CD4-positive, alpha-beta T cell treated with Interleukin-21 for 1 hour (primary cell): ENCODE measurements at places on chromosomes 1 and 21.
A peak's percentile ranks its signal among the peaks of the same experiment; 100 is the strongest.

DNA sequence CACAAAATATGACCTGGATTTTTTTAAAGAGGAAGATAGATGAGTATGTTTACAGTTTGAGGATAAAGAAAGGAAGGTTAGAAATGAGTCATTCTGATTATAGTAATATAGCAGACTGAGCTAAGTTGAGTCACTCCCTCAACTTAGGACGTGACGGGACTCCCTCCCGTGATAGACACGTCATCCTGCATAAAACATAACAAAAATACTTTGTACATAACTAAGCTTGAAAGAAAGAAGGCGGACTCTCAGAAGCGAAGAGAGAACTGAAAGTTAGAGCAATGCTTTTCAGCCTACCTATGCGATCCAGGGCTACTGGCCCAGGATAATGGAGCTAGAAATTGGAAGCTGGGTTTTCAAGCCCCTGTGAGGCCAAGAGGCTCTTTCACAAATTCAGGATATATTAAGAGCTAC is 53.0 kb upstream of the DESI2 start:
- DNase-seq, result peak; percentile 28

GRCh38 chr1:12552951-12553921 is 64.8 kb downstream of the DHRS3 start:
- DNase-seq, result no peak

DNA sequence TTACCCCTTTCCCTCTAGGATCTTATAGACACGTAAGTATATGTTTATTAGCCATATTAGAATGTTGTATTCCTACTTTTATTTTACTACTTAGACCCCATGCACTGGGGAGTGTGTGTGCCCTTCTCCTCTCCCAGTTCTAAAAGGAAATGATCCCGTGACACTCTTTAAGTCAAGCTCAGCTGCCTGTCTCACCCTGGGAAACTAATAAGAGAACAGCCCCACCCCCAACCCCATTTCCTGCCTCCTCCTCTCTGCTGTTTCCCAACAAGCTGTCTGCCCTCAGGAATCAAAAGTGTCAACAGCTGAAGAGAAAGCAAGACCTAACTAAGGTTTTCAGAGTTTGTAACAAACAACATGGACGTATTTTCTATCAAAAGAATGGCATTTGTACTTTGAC is 92.6 kb upstream of the VAV3 start:
- no peak for DNase-seq

DNA sequence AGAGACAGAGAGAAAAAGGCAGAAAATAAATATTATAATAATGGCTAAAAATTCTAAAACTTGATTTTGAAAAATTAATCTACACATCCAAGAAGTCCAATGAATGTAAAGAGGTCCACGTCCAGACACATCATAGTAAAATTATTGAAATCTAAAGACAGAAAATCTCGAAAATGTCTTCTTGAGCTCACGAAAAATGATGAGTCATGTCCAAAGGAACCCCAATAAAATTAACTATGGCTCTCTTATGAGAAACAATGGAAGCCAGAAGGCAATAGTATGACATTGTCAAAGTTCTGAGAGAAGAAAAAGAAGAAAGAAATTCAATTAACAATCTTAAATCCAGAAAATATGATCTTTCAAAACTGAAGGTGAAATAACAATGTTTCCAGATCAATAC is 84.6 kb downstream of the LRRIQ3 start:
- DNase-seq, result no peak

DNA sequence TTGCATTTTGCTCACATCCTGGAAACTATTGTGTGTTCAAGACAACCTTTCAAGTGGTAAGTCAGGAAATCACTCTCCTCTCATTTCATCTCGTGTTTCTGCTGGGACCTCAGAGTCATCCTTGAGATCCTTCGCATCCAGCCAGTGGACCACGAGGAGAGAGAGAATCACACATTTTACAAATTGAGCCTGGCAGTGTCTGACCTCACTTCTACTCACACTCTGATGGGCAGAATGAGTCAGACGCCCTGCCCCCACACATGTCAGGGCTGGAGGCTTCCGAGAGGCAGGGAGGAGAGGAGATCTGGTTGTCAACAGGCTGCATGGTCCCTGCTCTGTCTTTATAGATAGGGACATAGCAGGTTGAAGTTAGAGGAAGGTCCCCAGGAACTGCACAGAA is 509.7 kb downstream of the AJAP1 start:
- no peak for DNase-seq

DNA sequence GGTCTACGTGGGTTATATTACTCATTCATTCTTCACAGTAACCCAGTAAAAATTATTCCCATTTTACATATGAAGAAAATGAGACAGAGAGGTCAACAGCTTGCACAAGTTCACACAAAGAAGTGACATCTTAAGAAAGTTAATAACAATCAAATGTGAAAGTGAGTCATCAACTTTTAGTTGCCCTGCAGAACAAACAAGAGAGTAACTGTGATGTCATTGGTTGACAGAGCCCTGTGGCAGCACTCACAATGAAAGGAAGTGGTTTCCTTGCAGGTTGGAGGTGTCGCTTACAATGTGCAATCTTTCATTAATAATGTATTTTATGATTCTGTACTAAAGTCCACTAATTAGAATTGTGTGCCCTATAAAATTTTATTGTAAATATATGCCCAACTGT is 369.6 kb downstream of the RYR2 start:
- peak; percentile 61 for DNase-seq

DNA sequence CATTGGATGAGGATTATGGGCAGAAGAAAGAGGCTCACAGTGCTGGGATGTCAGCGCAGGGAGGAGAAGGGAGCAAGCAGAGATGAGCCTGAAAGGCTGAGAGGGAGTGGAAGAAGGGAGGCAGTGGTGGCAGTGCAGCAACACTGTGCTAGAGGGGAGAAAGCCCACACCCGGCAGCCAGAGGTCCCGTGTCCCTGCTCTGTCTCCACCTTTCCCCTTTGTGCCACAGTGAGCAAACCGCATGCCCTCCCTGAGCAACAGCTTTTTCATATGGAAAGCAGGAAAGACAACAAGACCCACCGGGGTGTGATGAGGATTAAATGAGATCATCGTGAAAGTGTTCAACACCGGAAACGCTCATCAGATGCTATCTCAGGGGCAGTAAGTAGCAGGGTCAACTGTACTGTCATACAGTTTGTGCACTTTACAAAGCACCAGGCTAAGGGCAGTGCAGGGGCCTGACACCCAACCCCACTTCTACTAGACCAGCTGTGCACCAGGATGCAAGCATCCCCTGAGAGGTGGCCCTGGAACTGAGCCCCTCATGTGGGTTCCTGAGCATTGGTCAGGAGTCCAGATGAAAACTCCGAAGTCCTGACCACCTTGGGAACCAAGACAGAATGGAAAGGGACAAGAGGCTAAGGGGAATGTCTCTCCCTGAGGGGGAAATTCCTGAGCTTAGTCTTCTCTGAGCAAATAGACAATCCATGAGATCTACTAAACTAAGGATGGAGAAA is 9.1 kb downstream of the NHLH1 start:
- peak; percentile 5 for DNase-seq

- DNase-seq, result peak; percentile 84
These were observed 70.3 kb downstream of the PIK3CD start for GRCh38 chr1:9721606-9722377.
